ENCODE measurements at places on chromosomes 2 and 18. TPM values are rescaled to one million over a fixed set of nuclear protein-coding genes. Genes with fewer than 3 reads are reported as not detected.

THSD7B gene
- not detected for polyA plus RNA-seq

LYPD6B gene
- polyA plus RNA-seq: not detected

ARHGEF33 gene
- polyA plus RNA-seq: 0.03 TPM

CLEC4F gene
- polyA plus RNA-seq: 0.12 TPM

ZAP70 gene
- 4.0 TPM for polyA plus RNA-seq

RGPD4 gene
- not detected for polyA plus RNA-seq

ZNF892 gene
- not detected for polyA plus RNA-seq

LCT gene
- not detected for polyA plus RNA-seq

CIB4 gene
- not detected for polyA plus RNA-seq

Measured in HepG2 (cell line).